NCI-H524 treated with DMSO at 0.1 percent for 48 hours (cell line): ENCODE measurements at places on chromosomes 5 and 9.

DNA sequence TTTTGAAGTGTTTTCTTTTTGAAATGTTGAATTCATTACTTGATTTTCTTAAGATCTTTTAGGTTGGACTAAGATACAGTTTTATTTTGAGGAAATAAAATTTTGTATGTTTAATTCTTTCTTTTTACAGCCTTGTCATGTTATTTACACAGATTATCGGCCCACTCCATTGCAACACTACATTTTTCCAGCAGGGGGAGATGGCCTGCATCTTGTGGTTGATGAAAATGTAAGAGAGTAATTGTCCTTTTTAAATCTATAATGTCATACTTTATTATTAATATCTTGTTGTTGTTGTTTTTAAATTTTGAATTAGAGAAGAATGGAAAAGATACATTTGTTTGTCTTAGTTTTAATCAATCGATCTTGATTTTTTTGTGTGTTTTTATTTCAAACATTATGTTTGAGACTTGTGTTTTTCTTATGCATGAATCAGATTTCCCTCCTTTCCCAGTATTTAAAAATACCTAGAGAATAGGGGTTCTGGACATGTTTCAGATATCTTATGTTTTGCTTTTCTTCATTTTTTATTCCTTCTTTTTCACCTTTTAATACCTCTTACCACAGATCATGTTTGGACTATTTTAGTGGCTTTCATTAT is 36.7 kb downstream of the MTREX start:
- DNase-seq = no peak

- no peak for DNase-seq
Measured at GRCh38 chr5:142314606-142315005, 10.2 kb downstream of the SPRY4 start.

DNA sequence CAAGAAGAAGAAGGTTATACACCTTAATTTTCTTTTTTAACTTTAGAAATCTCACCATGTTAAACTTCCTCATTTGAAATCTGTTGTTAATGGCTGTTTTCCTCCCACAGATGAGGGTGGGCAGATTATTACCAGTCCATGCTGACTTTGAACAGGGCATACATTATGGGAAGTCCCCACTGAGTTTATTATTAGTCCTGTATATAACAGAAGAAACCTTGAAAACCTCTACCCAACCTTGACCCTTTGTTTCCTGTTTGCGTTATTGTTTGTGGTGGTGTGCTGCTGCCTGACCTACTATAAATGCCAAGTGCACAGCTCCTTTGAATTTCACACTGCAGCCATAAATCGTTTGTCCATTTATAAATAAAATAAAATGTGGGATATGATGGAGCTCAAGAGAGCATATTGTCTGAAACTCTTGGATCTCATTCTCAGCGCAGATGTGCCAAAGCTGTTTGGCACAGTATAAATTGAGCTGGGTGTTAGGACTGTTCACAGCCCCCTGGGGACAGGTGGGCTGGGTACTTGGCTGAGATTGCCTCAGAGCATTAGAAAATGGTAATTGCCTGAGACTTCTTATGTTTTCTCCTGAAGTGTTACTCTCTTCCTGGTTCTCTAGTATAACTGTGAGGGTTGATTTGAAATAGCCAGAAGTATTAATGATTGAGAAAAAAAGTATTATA is 139.6 kb downstream of the SPATA31D1 start:
- no peak for DNase-seq

DNA sequence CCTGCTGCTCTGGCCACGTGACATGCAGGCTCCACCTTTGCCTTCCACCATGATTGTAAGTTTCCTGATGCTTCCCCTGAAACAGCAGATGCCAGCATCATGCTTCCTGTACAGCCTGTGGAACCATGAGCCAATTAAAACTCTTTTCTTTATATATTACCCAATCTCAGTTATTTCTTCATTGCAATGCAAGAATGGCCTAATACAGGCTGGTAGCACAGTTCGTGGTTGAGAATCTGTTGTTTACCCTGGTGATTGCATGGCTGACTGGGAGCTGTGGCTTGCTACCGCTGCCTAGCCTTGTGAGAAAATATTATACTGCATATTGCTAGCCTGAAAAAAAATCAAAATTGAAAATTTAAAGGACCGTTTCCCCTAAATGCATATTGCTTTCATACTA is 44.8 kb upstream of the PTPN3 start:
- no peak for DNase-seq

GRCh38 chr9:71037521-71037920 is 83.9 kb downstream of the TRPM3 start:
- peak; percentile 16 for DNase-seq

- DNase-seq = no peak
Measured at GRCh38 chr9:90964101-90965020, 162.7 kb downstream of the SYK start.

DNA sequence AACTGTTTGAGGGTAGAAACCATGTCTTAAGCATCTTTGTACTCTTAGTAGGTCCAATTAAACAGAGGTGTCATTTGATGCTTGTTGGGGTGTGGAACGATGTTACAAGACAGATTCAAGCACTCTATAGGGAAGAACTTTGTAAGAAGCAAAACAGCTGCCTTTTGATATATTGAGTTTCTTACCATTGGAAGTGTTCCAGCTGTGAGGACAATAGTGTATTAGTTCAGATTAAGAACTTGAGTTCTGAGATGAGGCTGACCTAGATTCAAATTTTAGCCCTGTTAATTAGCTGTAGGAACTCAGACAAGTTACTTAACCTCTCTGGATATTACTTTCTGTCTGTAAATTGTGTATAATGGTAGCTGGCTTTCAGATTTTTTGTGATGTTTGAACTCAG is 19.6 kb upstream of the ZNF462 start:
- no peak for DNase-seq

- no peak for DNase-seq
Measured at GRCh38 chr9:20550326-20550725, 72.0 kb downstream of the MLLT3 start.

DNA sequence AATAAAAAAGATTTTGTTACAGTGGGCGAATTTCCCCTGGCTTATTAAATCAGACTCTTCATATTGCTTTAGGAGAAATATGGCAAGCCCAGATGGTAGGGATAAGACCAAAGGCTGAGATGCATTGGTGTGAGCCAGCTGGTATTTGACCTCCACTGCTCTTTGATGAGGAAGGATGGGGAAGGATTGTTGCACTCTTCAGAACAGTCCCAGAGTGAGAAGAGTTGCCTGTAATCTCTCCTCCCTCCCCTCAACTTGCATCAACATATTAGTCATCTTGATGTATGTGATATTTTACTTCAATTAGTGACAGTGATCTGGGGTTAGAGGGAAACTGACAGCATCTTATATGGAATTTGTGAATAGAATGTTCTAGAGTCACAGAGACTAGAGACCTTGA is 136.6 kb downstream of the ADAMTS12 start:
- peak; percentile 7 for DNase-seq

- DNase-seq = no peak
Measured at GRCh38 chr5:140025736-140026135, 17.4 kb downstream of the NRG2 start.

DNA sequence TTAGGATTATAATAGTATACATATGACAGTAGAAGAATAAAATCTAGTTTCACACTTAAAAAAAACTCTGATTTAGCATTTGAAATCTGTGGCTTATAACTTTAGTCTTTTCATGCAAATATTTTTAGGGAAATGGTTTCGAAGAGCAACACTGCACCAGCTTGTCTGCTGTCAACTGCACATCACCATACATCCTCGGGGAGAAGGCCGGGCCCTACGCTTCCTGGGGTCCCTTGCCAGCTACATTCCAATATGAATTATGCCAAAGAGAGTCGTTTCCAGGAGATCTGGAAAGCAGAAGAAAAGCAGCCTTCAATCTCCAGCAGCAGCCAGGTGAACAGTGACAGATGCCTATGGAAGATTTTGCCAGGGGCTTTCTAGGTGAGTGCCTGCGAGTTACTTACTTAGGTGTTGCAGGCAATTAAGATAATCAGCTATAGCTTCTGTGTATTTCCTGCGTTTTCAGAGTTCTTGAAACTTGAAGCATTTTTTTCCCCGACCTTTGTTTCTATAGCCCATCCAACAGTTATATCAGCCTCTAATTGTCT is 166.8 kb downstream of the TRPM3 start:
- DNase-seq = no peak

DNA sequence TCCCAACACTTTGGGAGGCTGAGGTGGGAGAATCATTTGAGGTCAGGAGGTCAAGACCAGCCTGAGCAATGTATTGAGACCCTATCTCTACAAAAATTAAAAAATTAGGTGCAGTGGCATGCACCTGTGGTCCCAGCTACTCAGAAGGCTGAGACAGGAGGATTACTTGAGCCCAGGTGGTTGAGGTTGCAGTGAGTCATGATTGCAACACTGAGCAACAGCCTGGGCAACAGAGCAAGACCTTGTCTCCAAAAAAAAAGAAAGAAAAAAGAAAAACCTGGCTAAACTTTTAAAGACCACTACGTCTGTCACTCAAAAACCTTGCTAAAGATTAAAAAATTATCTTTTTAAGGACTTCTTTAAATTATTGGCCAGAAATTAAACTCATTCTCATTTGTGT is 59.8 kb upstream of the ABCA1 start:
- DNase-seq = no peak

DNA sequence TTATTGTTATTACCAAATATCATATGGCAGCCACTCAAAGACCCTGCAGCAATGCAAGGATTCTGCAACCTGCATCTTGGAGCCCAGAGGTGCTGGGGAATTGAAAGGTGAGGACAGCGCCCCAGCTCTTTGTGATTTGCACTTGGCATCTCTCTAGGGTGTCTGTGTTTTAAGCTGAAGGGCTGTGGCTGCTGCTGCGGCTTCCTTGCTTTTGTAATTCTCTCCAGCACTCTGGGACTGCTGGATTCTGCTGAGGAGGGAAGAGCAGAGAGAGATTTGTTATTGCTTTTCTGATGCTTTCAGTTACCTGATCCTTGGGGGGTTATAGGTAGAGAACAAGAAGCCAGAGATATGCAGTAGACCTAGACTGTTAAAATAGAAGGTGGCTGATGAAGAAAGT is 562.4 kb downstream of the EBF1 start:
- DNase-seq = no peak

DNA sequence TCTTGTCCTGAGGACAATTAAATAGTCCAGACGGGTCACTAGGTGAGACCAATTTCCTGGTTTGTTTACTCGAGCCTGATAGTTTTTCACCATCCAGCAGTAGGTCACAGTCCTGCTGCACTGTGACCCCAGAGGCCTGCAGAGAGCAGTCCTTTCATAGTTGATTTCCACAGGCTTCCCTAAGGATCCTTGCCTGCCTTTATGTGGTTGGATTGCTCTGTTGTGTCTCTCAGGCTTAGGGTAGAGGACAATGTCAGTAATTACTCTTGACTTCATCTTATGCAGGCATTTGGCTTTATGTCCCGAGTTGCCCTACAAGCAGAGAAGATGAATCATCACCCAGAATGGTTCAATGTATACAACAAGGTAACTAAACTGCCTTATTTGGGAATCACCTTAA is 9.0 kb upstream of the CATSPER3 start:
- DNase-seq = no peak

DNA sequence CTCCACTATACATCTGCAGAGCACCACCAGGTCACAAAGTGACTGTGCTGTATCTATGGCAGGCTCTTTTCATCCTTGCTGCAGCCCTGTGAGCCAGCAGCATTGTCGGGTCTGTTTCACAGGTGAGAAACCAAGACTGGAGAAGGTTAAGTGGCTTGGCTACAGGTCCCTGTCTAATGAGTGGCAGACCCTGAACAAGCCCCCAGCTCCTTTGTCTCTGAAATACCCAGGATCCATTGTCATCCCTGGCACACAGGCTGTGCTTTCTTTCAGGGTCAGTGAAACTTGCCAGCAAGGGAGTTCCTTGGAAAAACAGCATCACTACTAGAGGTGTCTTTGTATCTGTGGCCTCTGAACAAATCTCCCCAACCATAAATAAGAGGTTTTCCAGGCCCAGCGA is 27.6 kb upstream of the CXCL14 start:
- DNase-seq = no peak
